ENCODE measurements at places on chromosomes 2 and 18.

- DNase-seq = no peak
Measured at GRCh38 chr2:186822323-186822722, 26.6 kb downstream of the ZSWIM2 start.

DNA sequence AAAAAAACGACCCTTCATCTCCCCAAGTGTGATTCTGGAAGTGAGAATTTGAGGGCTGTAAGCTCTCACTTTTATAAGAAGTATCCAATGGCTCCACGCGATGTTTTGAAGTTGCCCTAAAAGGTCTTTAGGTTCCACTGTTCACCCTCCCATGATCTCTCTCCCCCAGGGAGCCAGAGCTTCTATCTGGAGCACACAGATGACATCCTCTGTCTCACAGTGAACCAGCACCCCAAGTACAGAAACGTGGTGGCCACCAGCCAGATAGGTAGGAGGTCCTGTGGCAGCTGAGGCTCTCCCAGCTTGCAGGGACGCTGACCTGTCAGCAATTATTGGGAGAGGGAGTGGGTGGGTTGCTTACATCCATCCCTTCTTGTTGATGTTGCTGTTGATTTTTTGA lies 97.8 kb downstream of the RTN4 start:
- DNase-seq = no peak

- DNase-seq = no peak
Measured at GRCh38 chr18:73841661-73842060, 306.0 kb downstream of the FBXO15 start.

GRCh38 chr2:133591164-133591563 lies 22.9 kb upstream of the NCKAP5 start:
- DNase-seq = peak; percentile 59

DNA sequence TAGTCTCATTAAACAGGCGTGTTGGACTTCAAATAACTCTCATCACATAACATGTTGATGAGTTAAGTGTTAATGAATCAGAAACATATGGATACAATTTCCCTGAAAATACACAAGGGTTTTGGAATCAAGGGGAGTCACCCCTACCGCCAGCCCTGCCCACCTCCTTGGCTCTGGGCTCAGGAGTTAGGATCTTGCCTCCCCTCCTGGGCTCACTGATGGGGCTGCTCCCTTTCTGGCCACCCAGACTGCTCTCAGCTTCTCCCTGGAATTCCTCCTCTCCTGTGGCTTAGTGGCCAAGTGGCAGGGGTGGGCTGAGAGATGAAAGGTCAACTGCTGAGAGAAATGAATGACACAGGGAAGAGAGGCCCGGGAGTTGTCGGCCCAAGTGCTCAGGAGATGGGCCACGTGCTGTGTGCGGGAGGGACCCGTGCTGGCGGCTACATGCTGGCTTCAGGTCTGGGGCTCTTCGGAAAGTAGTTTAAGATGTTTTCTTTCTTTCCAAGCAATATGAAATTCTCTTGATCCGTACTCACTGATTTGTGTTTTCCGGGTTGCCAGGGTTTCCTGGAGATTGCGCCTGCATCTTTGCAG lies 55.8 kb upstream of the TNP1 start:
- no peak for DNase-seq

GRCh38 chr18:4074647-4075046 lies 380.5 kb downstream of the DLGAP1 start:
- DNase-seq = no peak

- DNase-seq = no peak
Measured at GRCh38 chr2:179049203-179049545, 763 bp downstream of the CCDC141 start.

DNA sequence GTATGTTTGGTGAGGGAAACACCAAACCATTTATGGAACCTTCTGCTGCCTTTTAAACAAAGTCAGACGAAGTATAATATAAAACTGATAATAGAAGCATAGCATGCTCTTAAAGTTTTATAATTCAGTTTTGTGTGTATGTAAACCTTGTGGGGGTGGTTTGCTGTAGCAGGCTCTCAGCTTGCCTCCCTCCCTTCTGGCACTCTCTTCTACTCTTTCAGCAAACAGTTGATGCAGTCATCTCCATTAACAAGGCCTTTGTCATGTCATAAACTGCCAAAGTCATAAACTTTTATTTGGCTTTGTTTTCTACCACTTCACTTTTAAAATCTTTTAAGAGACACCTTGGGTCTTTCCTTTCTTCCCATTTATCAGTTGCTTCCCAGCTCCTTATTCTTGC lies 448.2 kb upstream of the SETBP1 start:
- DNase-seq = no peak

- DNase-seq = no peak
Measured at GRCh38 chr2:41379496-41380221, 668.2 kb upstream of the PKDCC start.

DNA sequence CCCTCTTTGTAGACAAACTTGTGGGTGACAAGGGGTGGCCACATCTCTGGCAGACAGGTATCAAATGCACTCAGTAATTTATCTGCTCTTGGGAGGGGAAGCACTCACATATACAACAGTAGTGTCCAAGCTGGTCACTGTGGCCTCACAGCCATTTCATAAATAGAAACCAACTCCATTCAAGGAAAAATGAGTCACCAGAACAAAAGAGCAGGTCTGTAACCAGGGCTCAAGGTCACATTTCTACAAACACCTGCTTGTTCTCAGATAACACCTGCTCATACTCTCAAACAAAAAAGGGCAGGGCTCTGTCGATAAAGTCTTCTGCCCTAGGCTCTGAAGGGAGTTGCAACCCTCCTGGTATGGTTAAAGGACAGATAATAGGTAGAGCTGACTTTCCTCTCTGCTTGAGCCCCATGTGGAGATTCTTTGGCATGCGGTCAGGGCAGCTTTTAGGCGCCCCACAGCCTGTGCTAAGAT lies 459.0 kb downstream of the BCL11A start:
- DNase-seq = no peak

DNA sequence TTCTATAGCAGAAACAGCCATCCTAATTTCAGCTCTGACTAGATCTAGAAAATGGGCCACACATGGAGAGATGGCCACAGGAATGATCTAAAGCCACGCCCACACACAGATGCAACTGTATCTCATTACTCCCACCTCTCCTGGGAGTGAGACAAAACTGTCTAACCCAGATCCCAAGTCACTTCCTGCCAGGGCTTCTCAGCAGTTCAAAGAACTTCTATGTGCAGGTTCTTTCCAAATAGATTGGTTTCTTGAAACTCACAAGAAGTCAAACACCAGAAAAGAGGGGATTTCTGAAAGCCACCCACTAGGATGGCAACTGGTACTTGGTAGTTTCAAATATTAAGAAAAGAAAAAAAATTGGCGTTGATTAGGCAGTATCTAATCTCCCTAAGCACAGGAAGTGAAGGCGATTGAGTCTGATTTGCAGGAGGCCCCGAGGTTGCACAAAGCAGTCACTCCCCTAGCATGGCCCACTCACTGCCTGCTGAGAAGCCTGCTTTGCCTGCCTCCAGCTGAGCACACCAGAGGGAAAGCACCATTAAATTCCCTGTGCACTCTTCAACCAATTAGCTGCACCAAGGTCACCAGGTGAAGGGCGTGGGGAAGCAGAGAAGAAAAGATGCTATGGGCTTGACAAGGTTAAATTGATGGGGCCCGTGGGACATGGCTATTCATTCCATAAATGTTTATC lies 51.1 kb downstream of the PAPOLG start:
- DNase-seq = no peak

DNA sequence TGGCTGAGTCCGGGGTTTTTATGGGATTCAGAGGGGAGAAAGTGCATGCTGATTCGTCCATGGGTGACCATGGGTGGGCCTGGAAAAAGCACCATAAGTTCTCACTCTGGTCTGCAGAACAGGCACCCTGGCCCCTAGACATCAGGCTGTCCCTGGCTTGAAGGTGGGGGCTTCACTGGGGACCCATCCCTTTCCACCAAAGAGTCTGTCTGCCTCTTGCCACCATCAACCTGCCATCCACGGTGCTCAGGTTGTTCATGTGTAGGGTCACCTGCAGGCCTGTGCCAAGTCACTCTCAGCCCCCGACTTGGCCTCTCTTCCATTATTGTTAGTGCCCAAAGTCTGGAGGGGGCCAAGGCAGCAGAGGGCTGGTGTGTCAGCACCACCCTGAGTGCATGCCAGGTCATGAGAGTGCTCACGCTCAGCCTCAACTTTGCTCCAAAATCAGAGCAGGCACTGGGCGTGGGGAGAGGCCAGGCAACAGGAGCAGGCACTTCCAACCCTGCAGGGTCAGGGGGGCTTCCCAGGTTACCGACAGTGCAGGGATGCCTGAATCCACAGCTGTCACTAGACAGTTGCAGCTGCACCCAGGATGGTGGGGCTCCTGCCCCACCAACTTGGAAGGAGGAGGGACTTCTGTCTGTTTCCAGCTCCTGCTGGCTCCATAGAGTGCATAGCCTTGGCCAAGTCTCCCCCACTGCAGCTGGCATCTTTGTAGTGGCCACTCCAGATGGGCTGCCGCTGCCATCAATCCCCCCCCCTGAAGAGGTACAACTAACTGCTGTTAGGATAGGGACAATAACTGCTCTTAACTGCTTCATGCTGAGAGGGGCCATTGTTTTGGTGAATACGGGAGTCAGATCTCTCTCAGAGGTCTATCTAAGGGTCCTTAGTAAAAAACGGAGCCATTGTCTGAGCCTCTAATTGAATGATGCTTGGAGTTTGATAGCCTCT lies 209.3 kb downstream of the AKAIN1 start:
- DNase-seq = no peak

- DNase-seq = no peak
Measured at GRCh38 chr2:97011977-97012569, 25.7 kb upstream of the FAM178B start.

DNA sequence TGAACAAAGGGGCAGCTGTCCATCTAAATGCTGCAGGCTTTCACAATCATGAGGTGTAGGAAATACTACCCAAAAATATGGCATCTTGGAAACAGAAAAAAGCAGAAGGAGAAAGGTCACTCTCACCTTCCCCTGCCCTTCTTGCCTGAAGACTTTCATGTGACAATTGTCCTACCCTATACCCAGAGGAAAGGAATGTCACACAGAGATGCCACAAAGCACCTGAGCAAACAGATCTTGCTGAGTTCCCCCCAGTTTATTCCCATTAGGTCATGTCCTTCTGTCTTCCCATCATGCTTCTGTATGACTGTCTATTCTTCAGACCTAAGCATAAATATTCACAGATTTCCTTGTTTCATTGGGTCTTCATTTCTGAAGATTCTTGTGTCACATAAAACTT lies 116.6 kb upstream of the MSH6 start:
- DNase-seq = no peak

DNA sequence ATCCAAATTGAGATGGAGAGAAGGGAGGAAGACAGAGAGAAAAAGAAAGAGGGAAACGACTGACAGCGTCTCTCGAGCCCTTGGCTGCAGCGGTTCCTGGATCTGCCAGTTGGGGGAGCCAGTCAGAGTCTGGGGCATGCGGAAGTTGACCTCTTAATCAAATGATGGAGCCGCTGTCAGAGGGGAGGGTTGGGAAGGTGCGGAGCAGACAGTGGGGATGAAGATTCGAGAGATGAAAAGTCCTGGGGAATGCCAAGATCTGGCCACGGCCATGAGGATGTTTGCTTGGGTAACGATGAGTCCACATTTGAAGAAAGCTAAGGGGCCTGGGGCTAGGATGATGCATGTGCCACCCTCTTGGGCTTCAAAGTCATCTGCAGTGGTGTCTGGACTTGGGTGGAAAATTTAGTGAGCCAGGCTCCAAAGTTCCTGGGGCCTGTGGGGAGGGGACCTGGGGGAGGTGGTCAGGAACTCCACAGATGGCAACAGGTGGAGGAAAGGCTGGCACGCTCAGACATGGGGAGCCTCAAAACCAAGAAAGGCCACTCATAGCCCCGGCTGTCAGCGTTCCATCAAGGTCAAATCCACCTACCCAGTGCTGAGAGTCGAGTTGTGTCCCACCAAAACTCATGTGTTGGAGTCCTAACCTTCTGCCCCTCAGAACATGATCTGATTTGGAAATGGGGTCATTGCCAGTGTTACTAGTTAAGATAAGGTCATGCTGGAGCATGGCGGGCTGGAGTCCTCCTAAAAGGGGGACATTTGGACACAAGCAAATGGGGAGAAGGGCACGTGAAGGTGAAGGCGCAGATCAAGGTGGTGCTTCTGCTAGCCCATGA lies 200.1 kb downstream of the NDUFA10 start:
- peak; percentile 41 for DNase-seq

DNA sequence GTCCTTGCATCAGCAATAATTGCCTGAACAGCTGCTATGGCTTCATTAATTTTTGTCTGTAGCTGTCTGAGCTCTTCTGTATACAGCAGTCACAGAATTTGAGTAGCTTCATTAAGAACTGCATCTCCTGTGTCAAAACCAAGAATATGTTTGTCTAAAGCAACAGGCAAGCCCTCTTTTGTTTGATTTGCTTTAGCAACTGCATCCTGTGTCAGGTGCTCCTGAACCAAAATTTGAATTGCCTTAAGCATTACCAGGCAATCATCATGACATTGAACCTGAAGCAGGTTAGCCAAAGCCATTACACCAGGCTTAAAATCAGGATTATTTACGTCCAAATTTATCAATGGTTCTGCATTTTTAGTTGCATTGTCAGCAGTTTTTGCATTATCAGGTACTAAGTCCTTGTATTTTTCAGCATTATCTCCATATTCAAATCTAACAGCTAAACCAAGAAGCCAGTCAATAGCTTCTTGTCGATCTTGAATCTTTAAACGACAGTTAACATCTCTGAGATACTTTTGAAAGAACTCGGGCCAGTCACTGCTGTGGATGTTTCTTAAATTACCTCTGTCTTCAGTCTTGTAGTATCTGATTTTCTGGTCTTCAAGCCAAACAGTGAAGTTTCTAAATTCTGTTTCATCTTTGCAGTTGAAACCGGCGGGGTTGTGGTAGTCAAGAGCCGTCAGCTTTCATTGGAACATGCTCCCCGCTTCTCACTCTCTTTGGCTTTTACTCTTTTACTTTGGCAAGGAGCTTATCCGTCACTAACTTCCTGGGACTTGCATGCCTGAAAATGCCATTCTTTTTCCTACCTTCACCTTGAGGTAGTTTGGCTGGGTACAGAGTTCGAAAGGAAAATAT lies 42.2 kb downstream of the MERTK start:
- DNase-seq = no peak

DNA sequence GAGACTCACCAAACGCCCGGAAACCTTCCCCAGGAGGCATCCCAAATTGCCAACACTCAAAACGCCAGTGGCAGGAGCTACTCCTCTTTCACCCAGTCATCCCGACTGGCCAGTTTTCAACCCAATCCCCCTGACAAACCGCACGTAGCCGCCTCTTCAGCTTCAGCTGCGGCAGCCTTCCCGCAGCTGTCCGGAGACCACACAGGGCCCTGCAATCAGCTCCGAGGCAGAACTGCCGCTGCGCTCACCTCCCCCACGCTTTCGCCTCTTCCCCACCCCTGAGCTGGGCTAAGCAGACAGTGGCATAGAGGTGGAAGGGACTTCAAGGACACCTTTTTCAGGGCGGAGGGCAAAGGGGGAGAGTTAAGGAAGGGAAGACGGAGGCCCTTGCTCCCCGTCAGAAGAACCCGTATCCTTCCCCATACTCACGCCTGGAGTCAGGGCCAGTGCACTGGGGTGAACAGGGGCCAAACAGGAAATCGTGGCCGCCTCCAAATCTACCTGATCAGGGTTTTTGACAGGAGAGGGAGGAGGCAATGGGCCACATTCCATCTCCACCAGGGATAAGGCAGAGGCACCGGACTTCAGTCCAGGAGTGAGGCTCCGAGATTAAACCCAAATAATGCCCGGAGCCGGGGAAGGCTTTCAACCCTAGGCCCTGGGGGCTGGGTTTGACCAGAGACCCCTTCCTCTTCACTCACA lies 16.9 kb downstream of the CYP26B1 start:
- peak; percentile 34 for DNase-seq

- no peak for DNase-seq
Measured at GRCh38 chr2:55976681-55977080, 53.1 kb upstream of the EFEMP1 start.

Data from left lobe of liver (tissue), 2 donors.